ENCODE measurements at places on chromosomes 3 and 15.

DNA sequence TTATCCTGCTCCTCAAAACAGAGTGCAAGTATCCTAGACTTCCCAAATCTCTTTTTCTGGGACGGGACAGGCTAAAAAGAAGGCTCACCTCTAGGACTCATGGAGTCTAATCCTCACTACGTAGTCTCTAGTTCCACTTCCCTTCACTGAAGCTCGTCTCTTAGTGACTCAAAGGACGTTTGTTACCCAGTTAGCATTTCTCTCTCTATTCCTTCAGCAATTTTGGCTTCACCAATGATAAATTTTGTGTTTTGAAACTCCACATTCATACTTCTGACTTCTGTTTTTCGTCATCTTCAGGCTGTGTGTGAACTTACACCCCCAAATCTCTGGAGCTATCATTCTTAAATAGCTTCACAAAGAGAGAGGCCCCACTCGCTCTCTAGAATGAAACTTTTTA lies 627.1 kb downstream of the NAALADL2 start:
- DNase-seq, result no peak

DNA sequence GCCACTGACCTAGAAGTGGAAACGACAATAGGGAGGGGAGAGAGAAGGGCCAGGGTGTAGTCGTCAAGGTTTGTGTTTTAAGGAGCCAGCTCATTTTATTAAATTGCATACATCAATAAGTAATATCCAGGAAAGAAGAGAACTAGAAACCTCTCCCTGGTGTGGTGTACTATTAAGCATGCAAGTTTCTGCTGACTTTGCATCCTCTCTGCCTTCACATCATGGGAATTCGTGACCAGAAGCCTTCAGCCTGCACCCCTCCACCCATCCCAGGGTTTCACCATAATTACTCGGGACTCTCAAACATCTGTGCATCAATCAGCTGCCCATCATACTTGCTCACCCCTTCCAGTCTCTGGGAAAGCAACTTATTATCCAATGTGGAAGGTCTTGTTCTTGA lies 70.9 kb upstream of the UBE3A start:
- DNase-seq, result no peak

GRCh38 chr15:31387092-31387478 lies 60.5 kb downstream of the KLF13 start:
- no peak for DNase-seq

GRCh38 chr15:67805666-67806516 lies 19.4 kb upstream of the SKOR1 start:
- no peak for DNase-seq

DNA sequence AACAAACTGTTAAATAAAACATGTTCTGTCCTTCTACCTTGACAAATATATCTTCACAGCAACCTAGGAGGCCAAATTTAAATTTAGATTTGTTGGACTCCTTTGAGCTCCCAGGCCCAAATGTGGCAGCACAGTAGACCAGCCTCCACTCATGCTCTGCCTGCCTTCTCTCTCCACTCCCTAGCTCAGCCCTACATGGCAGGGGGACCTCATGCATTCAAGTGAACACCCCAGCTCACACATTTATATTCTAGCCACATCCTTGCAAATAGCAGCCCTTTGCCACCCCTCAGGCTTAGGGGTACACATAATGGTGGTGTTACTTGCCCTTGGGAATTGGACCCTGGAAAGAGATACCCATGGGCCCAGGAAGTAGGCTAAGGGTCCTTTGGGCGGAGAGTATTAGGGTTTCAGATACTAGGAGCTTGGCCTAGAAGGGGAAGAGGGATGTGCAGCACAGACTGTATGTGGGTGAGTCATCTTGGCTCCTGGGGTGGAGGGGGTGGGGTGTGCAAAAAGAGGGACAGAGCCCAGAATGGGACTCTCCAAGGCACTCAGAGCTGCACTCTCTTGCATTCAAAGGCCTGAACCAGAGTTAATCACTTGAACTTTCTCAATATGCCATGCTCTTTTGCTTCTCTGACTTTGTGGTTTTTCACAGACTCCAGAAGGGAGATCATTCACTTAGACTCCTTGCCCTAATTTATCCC lies 268.4 kb upstream of the ROPN1 start:
- DNase-seq, result no peak

DNA sequence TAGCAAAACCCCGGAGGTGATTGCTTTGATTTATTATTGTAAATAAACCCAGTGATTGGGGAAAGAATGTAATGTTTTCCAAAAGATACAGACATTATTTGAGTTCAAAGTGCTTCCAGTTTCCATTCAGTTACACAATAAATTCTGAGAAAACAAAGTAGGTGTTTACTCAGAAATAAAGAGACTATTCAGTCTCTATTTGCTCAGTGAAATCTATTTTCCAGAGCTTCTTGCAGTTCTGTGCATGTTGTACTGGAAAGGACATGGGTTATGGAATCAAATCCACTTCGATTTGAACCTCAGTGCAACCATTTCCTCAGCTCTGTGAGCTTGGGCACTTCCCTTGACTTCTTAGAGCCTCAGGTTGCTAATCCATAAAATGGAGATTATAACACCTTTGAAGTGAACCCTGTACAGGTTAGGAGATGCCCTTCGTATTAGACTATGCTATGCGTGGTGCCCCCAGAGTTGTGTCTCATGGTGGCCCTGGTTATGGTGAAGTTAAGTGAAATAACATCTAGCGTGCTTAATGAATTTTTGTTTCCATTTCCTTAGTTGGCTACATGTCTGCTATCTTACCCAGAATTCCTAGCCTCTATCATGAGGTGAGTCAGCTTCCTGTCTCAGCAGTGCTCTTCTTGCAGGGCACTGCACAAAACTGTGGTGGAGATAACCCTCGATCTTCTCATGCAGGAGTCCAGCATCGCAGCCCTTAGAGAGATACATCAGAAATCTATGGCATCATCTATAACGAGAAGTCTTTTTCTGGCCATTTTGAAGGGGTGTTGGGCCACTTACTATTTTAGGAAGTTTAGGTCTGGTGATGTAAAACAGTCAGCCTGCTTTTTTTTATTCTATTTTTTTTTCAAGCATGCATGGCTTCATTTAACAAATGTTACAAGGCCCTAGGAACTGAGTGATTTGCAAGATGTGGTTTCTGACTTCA lies 97.7 kb downstream of the RPL39L start:
- DNase-seq, result no peak

DNA sequence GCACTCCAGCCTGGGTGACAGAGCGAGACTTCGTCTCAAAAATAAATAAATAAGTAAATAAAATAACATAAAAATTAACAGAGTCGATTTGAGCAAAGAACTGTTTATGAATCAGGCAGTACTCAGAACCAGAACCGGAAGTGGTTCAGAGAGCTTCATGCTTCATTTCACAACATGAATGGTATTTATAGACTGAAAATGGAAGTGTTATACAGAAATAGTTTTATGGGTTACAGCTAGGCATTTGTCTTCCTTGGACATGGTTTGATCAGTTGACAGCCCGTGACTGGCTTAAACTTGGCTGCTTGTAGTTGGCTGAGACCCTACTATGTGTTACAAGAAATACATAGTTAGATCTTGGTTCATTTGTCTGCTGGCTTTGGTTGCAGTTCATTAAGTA lies 216.0 kb upstream of the MCTP2 start:
- DNase-seq, result no peak

- no peak for DNase-seq
These were observed 115.3 kb downstream of the PLCH1 start for GRCh38 chr3:155629556-155629955.

GRCh38 chr15:86558252-86558651 lies 478.6 kb downstream of the AGBL1 start:
- DNase-seq, result no peak

- no peak for DNase-seq
These were observed 2.3 kb downstream of the SHOX2 start for GRCh38 chr3:158103887-158104327.

DNA sequence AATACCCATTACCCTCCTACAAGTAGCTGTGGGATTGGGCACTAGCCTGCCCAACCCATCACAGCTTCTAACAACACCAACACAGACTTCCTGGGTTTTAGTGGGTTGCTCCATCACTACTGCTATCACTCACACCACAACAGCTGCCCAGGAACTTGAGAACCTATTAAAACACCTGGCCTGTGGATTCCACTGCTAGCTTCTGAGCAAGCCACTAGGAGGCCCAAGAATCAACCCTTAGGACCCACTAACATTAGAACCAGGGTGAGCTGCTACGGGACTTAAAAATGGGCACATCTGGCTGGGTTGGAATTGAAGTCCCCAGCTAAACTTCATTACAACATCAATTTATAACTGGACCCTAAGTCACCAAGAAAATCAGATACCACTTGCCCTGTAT lies 113.2 kb upstream of the TP63 start:
- DNase-seq, result no peak

GRCh38 chr15:96893159-96893906 lies 562.8 kb downstream of the NR2F2 start:
- no peak for DNase-seq

DNA sequence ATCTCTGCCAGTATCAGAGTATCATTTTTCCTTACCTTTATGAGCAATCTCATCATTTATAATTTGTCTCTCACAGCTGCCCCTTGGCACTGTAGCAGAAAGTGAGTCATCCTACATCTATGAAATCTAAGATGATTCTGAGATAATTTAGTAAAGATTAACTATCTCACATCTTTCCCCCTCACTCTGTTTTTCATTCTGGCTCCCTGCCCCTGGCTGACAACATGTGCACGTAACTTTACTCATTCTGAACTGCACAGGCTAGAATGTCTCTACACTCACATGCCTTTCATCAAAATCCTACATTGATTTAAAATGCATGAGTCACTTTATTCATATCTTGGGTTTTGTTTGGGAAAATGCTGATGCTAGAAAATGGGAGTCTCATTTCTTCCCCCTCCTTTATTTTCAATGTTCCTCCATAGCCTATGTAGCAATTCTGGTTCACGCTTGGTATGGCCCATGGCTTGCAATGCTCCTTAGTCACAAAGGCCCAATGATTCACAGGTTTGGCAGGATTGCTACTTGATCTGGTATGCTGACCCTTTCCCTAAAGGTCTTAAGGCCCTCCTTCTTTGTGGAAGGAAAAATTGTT lies 838.5 kb downstream of the TUSC7 start:
- no peak for DNase-seq

DNA sequence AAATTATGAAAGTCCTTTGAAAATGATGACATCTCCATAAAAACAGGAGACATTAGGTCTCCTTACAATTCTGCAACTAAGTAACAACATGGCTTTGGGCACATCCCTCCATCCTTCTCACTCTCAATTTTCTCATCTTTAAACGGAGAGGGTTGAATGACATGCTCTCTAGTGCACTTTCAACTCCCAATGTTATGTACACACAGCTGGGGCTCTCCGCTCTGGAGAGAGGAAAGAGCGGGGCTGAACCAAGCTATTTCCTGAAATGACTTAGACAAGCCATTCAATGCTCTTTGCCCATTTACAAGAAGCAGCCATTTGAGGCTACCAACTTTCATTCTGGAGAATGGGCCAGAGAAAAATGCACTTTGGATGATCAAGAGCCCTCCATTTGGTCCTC lies 144.2 kb upstream of the BNIP2 start:
- no peak for DNase-seq

- no peak for DNase-seq
These were observed 2.2 kb downstream of the FOXB1 start for GRCh38 chr15:60006203-60006862.

DNA sequence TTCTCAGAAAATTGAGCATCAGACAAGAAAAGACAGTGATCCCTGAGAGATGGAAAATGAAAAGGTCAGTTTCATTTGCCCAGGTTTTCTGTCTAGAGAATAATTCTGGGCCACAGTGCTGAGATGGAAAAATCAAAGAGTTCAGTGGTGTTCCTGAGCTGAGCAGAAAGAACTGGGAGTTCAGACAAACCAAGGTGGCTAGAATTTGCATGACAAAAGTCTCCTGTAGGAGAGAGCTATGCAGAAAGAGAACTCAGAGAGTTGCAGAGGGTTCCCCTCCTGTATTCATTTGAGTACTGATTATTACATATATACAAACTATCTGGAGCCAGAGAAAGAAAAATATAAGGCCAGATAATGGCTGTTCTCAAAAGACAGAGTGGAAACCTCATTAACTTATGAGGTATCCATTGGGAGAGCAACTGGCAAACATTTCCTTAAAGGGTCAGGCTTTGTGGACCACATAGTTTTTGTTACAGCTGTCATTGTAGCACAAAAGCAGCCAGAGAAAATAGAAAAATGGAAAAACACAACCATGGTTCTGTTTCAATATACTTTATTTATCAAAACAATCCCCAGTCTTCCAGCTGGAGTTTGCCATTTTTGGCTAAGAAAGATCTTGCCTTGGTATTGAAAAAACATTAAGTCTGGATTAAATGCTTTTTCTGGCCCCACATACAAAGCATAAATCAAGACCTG lies 1004.1 kb downstream of the TBL1XR1 start:
- DNase-seq, result no peak

DNA sequence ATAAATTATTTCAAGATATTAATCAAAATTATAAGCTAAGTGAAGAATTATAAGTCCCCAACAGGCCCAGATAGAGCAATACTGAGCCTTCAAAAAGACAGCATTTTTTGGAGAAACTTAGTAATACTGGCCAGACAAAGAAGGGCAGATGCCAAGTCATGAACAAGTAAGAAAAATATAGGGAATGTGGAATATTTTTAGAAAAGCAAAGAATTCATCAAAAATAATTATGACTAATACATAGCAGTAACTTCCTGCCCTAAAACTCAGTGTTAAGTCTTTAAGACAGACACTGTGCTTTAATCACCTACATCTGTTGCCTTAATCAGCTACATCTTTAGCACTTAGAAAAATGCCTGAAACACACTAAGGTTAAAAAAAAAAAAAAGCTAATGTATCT lies 31.2 kb downstream of the DPH6 start:
- no peak for DNase-seq

DNA sequence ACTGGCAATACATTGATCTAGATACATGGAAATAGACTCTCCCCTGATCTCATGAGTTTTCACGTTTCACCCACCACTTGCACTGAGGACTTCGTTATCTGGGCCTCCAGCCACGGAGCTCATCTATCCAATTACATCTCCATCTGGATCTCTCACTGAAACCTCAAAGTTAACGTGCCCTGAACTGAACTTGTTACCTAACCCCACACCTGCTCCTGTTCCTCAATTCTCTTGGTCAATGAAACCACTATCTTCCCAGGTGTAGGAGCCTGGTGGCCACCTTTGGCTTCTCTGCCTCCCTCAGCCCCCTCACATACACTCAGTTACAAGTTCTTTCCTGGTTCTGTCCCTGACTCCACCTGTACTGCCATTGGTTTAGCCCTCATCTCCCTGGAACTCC lies 9.7 kb downstream of the DGKG start:
- DNase-seq, result no peak

- DNase-seq, result no peak
These were observed 55.6 kb upstream of the ACAN start for GRCh38 chr15:88747631-88748030.

DNA sequence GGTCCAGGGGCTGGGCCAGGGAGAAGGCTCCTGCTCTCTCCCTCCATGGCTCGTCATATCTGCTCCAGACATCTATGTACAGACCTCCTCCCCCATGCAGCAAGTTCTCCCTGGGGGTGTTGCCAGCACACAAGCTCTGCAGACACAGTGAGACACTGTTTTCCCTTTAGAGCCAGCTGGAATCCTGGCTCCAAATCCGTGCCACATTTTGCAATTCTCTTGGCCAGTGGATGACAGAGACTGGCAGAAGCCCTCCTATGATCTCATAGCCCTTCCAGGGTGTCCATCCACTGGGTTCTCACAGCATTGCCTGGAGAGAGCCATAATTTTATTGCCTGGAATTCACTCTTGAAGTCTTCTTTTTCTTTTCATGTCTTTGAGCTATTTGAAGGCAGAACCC lies 203.9 kb downstream of the TLE3 start:
- DNase-seq, result no peak
